ENCODE measurements at places on chromosomes 7 and 10. TPM values are rescaled to one million over a fixed set of nuclear protein-coding genes. Genes with fewer than 3 reads are reported as not detected.

MYL10 gene
- not detected for total RNA-seq

SYT15B gene
- 0.24 TPM for total RNA-seq

TSPAN12 gene
- 27.5 TPM for total RNA-seq

ERLIN1 gene
- 28.1 TPM for total RNA-seq

MICALL2 gene
- 14.0 TPM for total RNA-seq

MOGAT3 gene
- total RNA-seq: not detected

MCMBP gene
- total RNA-seq: 38.6 TPM

TFEC gene
- 0.13 TPM for total RNA-seq

OR6V1 gene
- not detected for total RNA-seq

SAP25 gene
- total RNA-seq: 1.5 TPM

APBB1IP gene
- not detected for total RNA-seq

GNAT3 gene
- total RNA-seq: 0.16 TPM

HHEX gene
- 11.0 TPM for total RNA-seq

CPA2 gene
- not detected for total RNA-seq

OPN4 gene
- total RNA-seq: not detected

SH2B2 gene
- total RNA-seq: 7.0 TPM

RAB19 gene
- not detected for total RNA-seq

CYP3A7 gene
- 1.0 TPM for total RNA-seq

CFAP69 gene
- total RNA-seq: 3.5 TPM

IL2RA gene
- total RNA-seq: not detected

VWA2 gene
- not detected for total RNA-seq

ETV1 gene
- total RNA-seq: 20.8 TPM

GIMAP7 gene
- not detected for total RNA-seq

FEZF1 gene
- total RNA-seq: not detected

CLCN1 gene
- total RNA-seq: 0.13 TPM

PDK4 gene
- total RNA-seq: 1.2 TPM

STEAP2 gene
- 19.6 TPM for total RNA-seq
